ENCODE measurements at places on chromosomes 11 and 22.

DNA sequence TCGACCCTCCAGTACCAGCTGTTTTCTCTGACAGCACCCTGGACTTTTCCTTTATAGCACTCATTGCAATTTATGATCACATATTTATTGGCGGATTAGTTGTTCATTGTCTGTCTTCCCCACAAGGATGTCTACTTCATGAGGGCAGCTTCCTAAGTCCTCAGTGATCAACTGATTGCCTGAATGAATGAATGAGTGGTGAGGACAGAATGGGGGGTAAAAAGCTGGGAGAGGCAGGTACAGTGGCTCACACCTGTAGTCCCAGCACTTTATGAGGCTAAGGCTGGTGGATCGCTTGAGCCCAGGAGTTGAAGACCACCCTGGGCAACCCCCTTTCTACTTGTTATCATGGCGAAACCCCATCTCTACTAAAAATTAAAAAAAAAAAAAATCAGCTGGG, 11.1 kb upstream of the SOX10 start:
- DNase-seq: no peak

GRCh38 chr11:30458541-30458940, 127.6 kb downstream of the MPPED2 start:
- DNase-seq: no peak

DNA sequence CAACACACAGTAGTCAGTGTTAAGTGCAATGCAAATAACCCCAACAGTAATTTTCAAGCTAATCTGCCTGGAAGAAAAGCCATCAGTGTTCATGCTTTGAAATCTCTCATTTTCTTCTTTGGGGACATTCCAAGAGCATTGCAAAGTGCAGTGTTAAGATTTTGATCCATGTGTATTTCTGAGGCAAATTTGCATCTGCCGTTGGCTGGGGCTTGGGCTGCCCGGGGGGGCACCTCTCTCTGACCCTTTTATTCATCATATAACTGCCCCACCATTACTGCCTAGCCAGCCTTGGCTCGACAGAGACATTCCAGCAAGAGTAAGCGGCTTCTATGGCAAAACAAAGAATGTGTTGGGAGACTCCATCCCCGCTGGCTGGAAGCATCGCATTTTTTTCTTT, 483.5 kb downstream of the BRD1 start:
- no peak for DNase-seq

GRCh38 chr22:32649515-32650200, 151.8 kb upstream of the TIMP3 start:
- peak; percentile 43 for DNase-seq

- no peak for DNase-seq
Measured at GRCh38 chr11:3104051-3104714, 47.0 kb upstream of the CARS1 start.

GRCh38 chr22:47011131-47011858, 248.8 kb downstream of the TBC1D22A start:
- no peak for DNase-seq

DNA sequence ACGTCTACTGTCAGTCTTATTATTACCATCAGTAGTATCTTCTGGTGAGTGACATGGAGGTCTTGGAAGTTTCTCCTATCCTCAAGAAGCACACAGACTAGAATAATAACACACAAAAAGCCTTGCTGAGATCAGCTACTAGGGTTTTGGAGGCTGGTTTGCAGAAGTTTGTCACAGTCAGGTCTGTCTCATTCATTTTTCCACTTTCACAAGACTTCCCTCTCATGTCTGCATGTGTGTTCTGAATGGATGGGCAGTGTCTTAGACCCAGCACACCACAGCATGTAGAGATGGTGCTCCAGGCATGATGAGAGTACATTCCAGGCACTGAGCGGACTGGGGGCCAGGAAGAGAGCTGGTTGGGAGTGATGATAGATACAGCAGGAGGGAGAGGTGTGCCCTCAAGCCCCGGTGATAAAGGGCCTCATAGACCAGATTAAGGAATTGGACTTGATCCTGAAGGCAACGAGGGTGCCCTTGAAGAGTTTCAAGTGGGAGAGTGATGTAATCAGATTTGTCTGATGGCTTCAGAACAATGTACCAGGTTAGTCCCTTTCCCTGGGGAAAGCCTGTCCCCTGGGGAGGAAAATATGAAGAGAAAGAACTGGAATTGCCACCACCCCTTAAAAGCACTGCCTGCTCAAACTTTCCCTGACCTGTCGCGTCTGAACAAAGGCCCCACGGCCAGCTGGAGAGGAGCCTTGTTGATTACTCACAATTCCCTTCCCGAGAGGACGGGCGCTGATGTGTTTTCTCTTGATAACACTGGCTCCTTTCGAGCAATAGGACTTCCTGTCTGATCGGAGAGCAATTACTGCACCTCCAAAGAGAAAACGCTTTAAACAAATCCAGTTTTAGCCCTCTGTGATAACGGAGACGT, 45.1 kb upstream of the LMO2 start:
- DNase-seq: no peak

GRCh38 chr22:17786435-17787161, 12.3 kb upstream of the BID start:
- DNase-seq: no peak

- DNase-seq: no peak
Measured at GRCh38 chr22:50508897-50509296, 873 bp downstream of the NCAPH2 start.

GRCh38 chr11:48005136-48005535, 24.8 kb downstream of the PTPRJ start:
- DNase-seq: no peak

DNA sequence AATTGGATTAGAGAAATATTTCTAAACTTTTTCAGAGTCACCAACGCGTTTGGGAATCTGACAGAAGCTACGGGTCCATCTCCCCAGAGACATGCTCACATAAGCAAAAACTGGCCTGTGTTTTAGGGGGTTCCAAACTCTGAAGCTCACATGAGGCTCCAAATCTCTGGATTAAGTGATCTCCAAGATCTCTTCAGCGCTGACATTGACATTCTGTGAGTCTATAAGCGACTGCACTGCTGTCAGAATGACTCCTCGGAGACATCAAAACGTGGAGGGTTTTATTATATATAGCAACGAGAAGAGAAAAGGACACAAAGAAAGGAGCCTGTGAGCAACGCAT, 642 bp upstream of the SIK2 start:
- DNase-seq: no peak

DNA sequence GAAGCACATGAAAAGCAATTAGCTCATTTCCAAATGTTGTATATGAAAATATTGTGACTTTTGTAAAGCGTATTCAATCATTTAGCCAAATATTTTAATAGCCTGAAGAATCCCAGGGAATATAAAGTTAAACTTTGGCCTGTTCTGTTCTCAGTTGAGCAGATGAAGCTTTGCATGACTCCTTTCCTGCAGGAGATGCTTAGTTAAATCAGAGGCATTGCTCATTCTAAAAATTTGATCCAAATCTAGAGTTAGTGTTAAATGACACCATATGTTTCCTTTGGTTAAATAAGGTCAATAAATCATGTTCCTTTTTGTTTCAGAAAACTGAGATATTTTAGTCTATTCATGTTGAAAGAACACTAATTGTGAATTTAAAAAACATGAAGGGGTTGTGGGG, 51.2 kb upstream of the BIRC3 start:
- DNase-seq: no peak

DNA sequence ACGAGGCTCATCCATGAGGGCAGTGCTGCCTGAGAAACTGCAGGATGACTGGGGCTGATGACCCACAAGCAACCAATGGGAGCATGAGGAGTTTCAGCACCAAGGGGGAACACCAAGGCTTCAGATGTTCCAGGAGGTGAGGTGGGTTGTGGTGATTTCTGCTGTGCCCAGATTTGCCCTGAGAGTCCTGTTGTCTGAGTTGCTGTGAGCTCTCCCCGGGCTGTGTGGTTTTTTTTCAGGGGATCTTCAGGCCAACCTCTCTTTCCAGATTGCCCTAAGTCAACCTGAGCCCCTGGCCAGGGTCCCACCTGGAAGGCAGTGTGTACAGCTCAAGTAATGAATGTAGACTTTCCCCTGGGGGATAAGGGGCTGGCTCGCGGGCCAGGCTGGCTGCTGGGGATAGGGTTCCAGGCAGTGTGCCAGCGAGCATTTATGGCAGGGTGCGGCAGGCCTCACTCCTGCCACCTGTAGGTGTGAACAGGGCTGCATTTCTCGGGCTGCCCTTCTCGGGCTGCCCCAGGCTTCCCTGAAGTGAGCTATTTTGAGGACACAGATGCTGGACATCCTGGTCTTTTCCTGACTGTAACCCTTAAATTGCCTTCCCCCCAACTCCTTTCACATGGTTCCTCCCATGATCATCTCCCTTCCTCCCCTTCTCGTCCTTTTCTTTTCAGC, 9.8 kb downstream of the SLC22A6 start:
- peak; percentile 9 for DNase-seq

GRCh38 chr22:20206709-20207215, 55.9 kb upstream of the CCDC188 start:
- DNase-seq: no peak

- DNase-seq: peak; percentile 45
Measured at GRCh38 chr11:73141031-73141308, 1.1 kb downstream of the FCHSD2 start.

- DNase-seq: no peak
Measured at GRCh38 chr11:65260756-65261590, 789 bp upstream of the POLA2 start.

GRCh38 chr22:26663374-26663923, 6.1 kb downstream of the MIAT start:
- no peak for DNase-seq

DNA sequence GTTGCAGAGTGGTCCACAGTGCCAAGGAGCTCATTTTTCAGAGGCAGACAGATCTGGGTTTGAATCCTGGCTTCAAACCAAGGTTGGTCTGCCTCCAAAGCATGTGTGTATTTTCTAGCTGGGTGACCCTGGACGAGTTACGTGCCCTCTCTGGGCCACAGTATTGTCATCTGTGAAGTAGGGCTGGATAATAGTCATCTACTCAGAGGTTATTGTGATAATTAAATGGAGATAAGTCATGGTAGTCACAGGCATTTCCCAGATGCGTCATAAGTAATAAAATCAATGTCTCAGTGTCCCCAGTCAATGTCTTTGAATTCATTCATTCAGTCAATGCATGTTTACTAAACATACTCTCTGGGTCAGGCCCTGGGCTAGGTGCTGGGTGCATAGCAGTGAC, 8.6 kb downstream of the OMP start:
- no peak for DNase-seq

- no peak for DNase-seq
Measured at GRCh38 chr11:82930734-82931133, 29.2 kb downstream of the DDIAS start.

DNA sequence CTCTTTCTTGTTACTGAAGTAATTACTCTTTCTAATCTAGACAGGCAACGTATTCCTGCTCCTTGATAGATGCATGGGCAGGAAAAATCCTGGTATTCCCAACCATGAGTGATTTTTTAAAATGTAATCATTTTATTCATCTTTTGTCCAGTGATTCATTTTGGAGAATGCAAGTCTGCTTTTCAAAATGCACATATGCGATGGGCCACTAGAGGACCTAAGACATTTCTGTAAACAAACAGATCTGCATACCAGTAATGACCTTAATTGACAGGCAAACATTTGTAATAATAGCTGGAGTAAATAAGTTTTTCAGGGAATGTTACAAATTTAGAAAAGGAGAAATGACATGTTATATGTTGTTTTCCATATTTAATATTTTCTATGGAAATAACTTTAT, 1167.6 kb downstream of the JRKL start:
- DNase-seq: no peak

- DNase-seq: no peak
Measured at GRCh38 chr11:131854391-131854790, 484.0 kb downstream of the NTM start.

GRCh38 chr22:26770624-26771023, 113.2 kb downstream of the MIAT start:
- no peak for DNase-seq

DNA sequence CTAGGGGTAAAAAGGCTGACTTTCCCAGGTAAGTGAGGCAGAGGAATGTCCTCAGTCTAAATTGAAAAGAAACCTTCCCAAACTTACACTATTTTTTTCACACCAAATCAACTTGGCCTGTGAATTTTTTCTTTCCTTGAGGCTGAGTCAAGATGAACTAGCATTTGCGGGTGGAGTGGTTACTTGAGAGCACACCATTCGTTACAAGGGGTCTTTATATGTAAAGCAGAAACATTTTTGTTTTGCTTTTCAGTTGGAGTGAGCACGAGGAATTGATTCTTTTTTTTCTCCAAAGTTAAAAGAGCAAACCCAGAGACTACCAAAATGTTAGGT, 36.4 kb downstream of the MAML2 start:
- no peak for DNase-seq

GRCh38 chr22:21937821-21938070, 14.9 kb downstream of the PPM1F start:
- DNase-seq: no peak

DNA sequence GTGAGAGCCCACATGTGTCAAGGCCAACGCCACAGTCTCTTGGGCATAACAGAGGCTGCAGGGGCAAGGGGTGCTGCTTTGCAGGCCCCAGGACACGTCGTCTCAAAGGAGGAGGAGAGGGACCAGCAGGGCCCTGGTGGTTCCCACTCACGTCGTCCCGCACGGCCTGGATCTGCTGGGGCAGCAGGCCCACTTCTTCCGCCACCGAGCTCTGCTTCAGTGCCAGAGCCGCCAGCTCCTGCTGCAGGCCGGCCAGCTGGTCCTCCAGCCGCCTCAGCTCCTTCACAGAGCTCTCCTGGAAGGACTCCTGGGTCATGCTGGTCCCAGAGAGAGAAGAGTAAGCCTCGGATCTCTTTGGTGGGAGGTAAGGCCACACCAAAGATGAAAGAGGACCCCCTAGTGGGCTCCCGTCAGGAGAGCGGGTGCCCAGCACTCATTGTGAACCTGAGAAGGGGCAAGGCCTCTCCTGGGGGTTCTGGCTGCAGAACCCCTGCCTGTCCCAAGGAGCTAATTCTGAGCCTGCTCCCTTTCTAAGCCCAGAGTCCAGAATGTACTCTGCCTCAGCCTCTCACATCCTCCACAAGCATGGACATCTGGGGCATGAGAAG, 15.6 kb downstream of the SUN2 start:
- DNase-seq: no peak
